ENCODE measurements at places on chromosomes 3 and 15.

GRCh38 chr3:153354641-153355040, 192.6 kb downstream of the RAP2B start:
- no peak overlapping the region for H3K27ac ChIP-seq
- no peaks in the 10 kb centered on the region for H3K27me3 ChIP-seq
- DNase-seq = no peak
- H3K36me3 ChIP-seq = no peaks in the 10 kb centered on the region

- no peaks in the 10 kb centered on the region for H3K36me3 ChIP-seq
- no peak overlapping the region for H3K4me3 ChIP-seq
- no peak for DNase-seq
- peaks cover 20% of the 10 kb centered on the region for H3K4me1 ChIP-seq
- no peak overlapping the region for H3K27ac ChIP-seq
Observed at GRCh38 chr3:122103821-122104514, 48.8 kb downstream of the CD86 start.

GRCh38 chr3:13080591-13080990, 7.4 kb upstream of the IQSEC1 start:
- H3K4me1 ChIP-seq = peaks cover 7% of the 10 kb centered on the region
- peaks cover 62% of the 10 kb centered on the region for H3K27me3 ChIP-seq
- DNase-seq = no peak
- H3K36me3 ChIP-seq = no peaks in the 10 kb centered on the region

GRCh38 chr3:160792540-160792939, 36.5 kb downstream of the PPM1L start:
- no peaks in the 10 kb centered on the region for H3K27me3 ChIP-seq
- no peak overlapping the region for H3K4me3 ChIP-seq
- H3K4me1 ChIP-seq = no peaks in the 10 kb centered on the region
- DNase-seq = no peak
- no peaks in the 10 kb centered on the region for H3K36me3 ChIP-seq

GRCh38 chr3:178397836-178398235, 138.4 kb upstream of the KCNMB2 start:
- H3K4me3 ChIP-seq = no peak overlapping the region
- no peak for DNase-seq
- H3K36me3 ChIP-seq = no peaks in the 10 kb centered on the region

- no peak overlapping the region for H3K4me3 ChIP-seq
- peaks cover 46% of the 10 kb centered on the region for H3K27me3 ChIP-seq
- DNase-seq = no peak
- H3K4me1 ChIP-seq = no peaks in the 10 kb centered on the region
- H3K27ac ChIP-seq = no peak overlapping the region
- H3K36me3 ChIP-seq = peaks cover 2% of the 10 kb centered on the region
Observed at GRCh38 chr3:45785605-45786150, 10.7 kb downstream of the SLC6A20 start.
